ENCODE measurements at places on chromosomes 11 and 22.

DNA sequence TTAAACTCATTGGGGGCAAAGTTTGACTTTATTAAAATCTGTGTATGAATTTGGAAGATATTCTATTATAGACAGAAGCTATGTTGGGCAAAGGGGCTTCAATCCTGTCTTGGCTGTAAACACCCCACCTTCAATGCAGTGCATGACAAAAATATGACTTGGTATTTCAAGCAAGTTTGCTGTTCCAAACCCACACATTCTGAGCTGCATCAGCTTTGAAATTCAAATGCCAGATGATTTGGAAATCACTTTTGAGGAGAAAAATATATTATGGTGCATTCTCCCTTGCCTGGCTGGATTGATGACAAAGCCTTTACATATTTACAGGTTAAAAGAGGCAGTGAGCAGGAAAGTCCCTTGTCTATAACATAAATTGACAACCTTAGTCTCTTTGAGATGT lies 760.0 kb downstream of the NELL1 start:
- DNase-seq: no peak

GRCh38 chr11:94128291-94128745 lies 323 bp upstream of the PANX1 start:
- no peak for DNase-seq

DNA sequence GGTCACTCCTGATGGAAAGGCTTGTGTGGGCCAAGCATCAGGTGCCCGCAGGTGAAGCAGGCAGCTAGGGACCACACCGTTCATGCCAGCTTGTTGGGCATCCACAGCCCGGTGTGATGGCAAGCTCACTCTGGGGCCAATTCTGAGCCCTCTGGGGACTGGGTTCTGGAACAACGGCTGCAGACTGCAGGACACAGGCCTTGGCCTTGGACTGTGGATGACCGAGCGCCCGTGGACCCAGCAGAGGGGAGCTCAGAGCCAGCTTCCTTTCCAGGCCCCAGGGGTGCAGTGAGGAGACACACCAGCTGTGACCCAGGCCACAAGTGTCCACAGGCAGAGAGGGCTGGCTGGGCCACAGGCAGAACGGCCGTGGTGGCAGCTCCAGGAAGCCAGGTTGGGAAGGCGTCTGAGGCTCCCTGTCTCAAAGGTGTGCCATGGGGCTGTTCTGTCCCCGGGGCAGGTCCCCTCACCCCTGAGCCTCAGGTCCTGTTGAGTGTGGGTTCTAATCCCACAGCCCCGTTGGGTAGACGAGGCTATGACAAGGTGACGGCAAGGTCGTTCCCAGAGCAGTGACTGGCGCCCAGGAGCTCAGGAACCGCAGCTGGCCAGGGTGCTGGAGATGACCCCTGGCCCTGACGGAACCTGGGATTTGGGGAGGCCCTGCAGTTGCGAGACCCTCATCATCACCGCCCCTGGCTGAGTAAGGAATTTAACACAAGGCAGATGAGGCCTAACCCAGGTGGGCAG lies 1079.4 kb downstream of the BRD1 start:
- peak; percentile 1 for DNase-seq

DNA sequence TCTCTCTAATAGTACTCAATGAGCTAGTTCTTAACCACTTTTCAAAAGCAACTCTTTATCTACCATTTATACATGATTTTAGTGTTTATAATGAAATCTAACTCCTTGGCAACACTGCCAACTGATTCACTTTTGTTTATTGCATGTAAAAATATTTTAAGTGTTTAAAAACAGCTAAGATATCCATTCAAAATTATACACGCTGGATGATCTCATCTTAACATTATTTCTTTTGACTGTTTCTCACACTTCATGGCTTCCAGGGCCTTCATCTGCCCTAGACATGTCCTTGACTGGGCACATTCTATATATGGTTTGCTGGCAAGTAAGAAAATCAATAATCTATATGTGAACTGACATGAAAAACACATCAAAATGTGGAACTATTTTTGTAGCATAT lies 414.6 kb upstream of the LUZP2 start:
- DNase-seq: no peak

DNA sequence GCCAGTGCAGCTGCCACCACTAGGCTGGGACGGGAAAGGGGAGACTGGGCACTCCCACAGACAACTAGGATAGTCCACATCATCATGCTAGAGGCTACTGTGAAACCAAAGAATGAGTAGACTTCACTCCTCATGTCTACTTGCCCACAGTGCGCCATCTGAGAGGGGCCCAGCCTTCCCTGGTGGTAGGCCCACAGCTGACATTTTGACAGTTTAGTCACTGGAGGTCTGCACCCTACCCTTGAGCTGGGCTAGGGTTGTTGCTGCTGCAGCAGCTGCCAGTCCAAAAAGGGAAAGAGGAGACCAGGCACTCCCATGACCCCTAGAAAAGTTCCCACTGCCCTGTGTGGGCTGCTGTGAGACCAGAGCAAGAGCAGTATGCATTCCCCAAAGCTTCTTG lies 141.2 kb downstream of the DLG2 start:
- no peak for DNase-seq

- DNase-seq: no peak
Observed at GRCh38 chr11:116631201-116631600, 141.6 kb downstream of the BUD13 start.

GRCh38 chr11:63764340-63764678 lies 4.3 kb downstream of the ZFTA start:
- DNase-seq: no peak

DNA sequence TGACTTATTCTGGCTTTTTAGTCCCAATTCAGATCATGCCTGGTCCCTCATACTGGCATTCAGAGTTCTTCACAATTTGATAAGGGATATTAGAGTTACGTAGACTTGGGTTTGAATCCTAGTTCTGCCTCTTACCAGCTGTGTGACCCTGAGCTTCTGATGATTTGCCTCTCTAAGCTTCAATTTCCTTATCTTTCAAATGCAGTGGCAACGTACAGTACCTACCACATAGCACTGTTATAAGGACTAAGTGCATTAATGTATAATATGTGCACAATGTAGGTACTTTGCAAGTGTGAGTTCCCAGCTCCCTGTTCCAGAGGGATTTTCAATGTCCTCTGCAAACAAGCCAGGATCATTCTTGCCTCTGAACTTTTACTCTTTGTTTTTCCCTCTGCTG lies 7.3 kb downstream of the RHOG start:
- DNase-seq: no peak

- DNase-seq: peak; percentile 30
Observed at GRCh38 chr22:39241794-39242594, 2.8 kb downstream of the PDGFB start.

DNA sequence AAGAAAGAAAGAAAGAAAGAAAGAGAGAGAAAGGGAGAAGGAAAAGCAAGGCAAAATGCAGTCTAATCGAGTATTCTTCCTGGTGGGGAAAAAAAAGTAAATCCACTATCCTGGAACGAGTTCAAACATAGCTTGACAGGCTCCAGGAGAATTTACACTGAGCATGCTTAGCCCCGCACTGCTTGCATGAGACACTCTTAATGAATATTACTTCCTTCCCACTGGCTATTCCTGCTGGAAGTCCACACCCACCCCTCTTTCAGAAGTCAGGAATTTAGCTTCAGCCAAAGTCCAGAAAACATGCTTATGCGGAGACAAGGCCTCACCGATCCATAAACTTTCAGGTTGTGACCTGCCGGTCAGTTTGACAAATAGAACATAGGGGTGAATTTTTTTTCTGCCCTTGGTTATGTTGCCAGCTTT lies 251.8 kb upstream of the BLID start:
- no peak for DNase-seq

- DNase-seq: no peak
Observed at GRCh38 chr22:46286006-46286405, 10.7 kb upstream of the GTSE1 start.

DNA sequence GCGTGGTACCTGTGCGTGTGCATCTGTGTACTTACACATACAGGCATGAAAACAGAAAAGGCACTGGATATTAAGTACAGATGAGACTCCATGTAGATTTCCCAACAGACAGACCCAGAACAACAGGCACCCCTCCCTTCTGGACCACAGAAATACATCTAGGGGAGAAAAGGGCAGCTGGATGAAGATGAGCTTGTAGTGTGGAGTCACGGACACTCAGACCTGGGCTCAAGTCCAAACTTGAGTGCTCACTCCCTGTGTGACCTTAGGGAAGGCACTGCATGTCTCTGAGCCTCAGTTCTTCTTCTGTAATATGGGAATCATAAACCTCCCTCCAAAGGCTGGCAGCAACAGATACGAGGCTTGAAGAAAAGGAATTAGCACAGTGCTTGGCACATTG lies 108.9 kb downstream of the GALNT18 start:
- no peak for DNase-seq

DNA sequence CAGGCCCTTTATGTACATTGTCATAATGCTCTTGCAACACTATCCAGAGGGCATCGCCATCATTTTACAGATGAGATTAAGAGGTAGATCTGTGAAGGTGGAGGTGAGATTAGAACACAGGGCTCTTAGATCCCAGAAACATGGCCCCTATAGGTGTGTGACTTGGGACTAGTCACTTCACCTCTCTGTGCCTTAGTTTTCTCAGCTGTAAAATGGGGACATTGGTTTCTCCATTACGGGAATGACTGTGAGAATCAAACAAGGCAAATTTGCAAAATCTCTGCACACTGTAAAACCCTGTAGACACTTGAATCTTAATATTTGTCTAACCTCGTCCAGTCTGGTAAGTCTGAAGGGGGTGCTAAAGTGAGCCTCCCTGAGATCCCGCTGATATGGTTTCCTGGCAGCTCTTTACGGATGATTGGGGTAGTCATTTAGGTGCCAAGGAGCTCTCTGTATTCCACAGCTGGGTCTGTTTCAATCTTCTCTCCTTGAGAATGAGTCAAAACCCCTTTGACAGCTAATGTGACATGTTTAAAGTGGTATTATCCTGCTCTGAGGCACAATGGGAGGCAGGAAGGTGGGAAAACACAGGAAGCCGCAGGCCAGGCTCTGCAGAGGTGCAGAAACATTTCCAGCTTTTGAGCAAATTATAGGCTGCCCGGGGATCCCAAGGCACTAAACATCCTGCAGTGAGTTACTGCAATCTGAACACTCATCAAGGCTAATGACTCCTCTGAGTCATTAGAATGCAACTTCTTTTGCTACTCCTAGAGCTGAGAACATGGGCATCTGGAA lies 140.8 kb downstream of the CCDC81 start:
- DNase-seq: no peak

DNA sequence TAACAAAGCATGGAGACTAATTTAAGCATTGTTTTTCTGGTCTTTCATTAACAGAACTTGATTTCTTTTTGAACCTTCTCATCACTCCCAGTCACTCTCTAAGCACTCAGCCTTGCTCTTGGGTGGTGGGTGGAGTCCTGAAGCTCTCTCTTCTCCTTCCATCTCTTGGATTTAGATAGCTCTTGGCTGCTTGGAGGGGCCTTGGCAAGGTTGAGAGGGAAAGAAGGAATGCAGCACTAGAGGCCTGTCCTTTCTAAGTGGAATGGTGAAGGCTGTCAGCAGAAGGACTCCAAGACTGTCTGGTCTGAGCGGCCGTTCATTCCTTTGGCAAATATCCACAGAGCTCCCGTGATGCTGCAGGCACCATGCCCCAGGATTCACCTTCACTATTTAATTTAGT lies 168.6 kb upstream of the E2F8 start:
- no peak for DNase-seq

Measured in stimulated activated CD4-positive, alpha-beta T cell treated with anti-CD3 and anti-CD28 coated beads, Interleukin-4, amount 100 ng/mL, for 24 hours (primary cell).